Jurkat, Clone E6-1 (cell line): ENCODE measurements at places on chromosomes 11 and 22.

DNA sequence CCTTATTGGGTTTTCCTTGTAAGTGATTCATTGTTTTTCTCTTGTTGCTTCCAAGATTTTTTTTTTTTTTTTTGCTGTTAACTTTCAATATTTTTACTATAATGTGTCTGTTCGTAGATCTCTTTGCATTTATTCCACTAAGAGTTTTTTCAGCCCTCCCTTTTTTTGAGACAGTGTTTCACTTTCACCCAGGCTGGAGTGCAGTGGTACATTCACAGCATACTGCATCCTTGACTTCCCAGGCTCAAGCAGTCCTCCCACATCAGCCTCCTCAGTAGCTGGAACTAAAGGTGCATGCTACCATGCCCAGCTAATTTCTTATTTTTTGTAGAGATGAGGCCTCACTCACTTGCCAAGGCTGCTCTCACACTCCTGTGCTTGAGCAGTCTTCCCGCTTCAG is 1282.0 kb upstream of the CNTN5 start:
- DNase-seq = no peak

GRCh38 chr11:70901951-70902521 is 350.3 kb downstream of the SHANK2 start:
- no peak for DNase-seq

DNA sequence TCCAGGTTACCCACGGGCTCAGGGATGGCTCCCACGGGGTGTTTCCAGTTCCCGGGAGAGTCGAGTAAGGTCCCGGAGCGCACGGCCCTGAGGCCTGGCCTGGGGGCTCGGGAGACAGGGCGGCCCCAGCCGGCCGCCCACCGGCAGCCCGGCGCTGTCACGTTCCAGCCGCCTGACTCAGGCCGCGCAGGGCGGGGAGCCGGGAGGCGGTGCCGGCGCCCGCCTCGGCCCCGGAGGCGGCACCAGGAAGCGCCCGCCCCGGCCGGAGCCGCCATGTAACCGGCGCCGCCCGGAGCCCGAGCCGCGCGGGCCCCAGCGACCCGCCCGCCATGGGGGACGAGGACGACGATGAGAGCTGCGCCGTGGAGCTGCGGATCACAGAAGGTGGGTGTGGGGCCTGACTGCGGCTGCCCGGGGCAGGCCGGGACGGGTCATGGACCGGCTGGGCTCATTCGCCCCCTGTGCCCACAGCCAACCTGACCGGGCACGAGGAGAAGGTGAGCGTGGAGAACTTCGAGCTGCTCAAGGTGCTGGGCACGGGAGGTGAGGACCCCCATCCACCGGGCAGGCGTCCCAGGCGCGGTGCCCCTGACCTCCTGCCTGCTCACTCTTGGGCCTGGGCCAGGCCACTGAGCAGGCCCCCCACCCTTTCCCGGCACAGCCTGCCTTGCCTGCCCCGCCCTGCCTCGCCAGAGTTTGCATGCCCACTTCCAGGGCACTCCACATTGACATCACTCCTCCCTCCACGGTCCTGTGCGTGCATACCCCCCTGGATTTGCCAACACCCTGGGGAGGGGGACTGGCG is at the start of gene RPS6KA4:
TSS of gene RPS6KA4 (plus strand) at position 256 of the 805 bp plus-strand sequence. CDS start at position 330, 74 bp downstream.
- no peak for DNase-seq

GRCh38 chr22:31075961-31076360 is 5.2 kb upstream of the SMTN start:
- DNase-seq = no peak

DNA sequence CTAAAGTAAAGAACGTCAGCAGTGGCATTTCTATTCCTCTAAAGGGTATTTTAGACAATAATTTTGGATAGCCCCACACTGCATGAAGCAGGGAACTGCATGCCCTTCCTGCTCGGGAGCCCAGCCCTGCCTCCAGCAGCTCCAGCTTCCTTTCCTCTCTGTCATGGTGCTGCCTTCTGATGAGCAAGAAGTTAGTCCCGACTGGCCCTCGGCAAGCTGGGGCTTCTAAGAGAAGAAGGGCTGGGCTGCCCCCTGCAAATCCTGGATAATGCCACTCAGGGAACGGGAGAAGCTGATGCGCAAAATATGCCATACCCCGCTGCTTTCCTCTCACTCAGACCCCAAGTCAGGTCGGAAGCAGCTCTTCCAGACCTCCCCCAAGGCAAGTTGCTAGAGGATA is 296.4 kb downstream of the ETS1 start:
- DNase-seq = no peak

DNA sequence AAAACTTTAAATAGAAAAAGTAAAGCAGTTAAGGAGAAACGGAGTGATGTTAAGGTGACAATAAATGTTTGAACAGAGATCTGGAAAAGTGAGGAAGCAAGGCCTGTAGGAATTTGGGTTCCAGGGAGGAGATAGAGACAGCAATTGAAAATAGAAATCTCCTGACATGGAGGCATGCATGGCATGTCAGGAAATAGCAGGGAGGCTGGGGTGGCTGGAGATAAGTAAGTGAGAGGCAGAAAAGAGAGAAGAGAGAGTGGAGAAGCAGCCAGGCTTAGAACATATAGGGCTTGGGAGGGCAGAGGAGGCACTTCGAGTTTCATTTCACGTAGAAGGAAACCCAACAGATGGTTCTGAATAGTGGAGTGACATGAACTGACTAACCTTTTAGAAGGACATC is 185.5 kb downstream of the LRRC4C start:
- DNase-seq = no peak

DNA sequence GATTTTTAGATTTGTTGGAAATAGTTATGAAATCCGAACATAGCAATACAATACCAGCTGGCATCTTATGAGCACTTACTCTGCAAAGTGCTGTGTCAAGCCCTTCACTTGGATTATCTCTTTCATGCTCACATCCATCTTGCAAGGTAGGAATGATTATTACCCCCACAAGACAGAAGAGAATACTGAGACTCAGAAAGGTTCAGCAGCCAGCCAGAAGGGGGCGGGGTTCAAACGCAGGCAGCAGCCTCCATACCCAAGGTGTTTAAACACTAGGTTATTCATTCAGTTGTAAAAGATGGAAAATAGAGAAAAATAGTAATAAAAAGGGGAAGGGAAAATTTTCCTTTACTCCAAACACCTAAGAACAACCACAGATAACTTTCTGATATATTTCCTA is 158.5 kb downstream of the CCDC34 start:
- peak; percentile 38 for DNase-seq

DNA sequence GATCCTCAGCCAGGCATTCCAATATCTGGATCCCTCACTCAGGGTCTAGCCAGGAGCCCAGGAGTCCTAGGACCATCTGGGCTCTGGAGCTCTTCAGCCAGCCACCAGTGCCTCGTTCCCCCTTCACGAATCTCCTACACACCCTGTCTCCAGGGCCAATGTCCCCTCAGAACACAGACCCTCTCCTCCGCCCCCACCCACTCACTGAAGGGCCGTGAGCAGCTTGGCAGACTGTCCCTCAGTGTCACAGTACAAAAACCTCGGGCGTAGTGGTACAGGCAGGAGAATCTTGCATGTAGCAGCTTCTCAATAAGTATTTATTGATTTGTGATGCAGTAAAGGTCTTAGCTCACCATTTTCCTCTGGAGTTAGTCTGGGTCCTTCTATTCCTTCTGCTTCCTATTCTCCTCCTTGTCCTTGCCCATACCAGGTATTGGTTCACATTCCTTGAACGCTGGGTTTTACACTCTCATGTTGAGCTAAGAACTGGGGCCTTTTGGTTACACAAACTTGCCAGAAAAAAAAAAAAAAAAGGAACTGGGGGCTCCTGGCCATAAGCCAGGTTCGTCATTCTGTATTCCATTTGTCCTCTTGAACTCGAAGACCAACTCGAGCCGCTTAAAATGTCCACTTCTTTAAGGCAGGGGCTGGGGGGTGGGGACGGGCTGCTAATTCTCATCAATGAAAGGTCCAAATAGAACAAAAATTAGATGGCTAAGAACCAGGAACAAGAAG is 2.3 kb downstream of the CXCR5 start:
- DNase-seq = no peak

GRCh38 chr11:80284946-80285785 is 844.3 kb upstream of the TENM4 start:
- DNase-seq = no peak

DNA sequence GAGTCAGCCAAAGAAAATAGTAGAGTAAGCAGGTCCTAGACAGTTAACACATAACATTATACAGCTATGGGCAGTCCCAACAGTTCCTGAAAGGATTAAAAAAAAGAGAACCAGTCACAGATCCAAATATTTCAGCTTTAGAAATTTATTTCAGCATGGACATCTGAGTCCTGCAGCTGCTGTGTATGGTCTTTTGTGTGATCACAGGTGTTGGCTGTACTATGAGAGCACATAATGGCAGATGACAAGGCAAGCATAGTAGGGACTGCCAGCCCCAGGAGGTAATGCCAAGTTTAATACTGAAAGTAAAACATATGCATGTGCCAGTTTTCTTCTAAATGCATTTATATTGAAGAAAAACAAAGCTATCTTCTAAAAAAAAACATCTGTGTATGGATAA is 158.1 kb downstream of the GRIA4 start:
- no peak for DNase-seq

GRCh38 chr11:9646324-9646723 is 17.6 kb upstream of the SWAP70 start:
- DNase-seq = no peak

- DNase-seq = no peak
Measured at GRCh38 chr11:16173798-16174197, 182.5 kb downstream of the SOX6 start.
